ENCODE measurements at places on chromosomes 5 and 9. TPM values are rescaled to one million over a fixed set of nuclear protein-coding genes. Genes with fewer than 3 reads are reported as not detected.

- DNase-seq: no peak
Observed at GRCh38 chr5:107104040-107104995, 566.4 kb downstream of the EFNA5 start.

BNC2 gene
- total RNA-seq: 38.8 TPM

DNA sequence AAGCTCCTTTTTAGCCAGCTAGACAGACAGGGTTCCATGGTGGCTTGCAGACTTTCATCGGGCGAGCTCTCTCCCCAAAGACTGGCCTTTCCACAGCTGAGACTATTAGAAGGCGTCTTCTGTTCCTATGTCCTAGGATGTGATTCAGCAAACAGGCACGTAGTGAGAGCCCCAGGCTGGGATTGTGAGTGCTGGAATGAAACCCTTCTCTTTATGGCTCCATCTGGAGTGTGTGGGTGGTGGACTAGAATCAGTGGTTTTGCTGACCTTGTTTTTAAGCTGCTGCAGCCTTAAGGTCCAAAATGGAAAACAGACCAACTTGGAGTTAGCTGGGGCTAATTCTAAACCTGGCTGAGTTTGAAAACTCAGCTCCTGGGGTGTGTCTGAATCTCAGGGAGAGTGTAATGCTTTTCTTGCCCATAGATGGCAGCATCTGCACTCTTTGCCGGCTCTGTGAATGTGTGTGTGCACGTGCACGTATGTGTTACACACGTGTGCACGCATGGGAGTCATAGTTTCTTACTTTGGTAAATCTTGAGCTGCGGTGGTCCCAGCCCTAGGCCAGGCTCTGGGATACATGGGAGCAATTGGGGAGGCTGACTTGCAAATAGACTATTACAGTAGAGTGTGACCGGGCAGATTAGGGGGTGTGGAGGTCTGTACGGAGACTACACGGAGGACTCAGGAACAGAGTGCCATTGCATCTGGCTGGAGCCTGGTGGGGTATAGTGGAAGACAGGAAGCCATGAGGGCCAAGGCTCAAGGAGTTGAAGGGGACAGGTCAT lies 10.7 kb downstream of the GSN start:
- peak; percentile 91 for DNase-seq

DNA sequence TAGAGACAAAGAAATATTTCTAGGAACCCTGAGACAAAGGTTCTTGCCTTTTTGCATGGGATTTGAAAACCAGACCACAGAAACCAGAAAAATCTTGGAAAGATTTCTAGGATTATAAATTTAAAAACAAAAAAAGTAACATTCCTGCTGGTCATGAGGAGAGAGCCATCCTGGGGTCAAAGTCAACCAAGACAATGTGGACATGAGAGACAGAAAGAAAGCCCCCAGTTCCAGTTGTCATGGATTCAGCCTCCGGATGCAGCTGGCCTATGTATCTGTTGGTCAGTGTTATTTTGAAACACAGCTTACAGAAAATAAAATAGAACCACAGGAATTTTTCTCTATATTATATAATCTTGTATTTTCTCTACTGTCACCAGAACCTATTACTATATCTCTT lies 24.4 kb upstream of the RGMB start:
- DNase-seq: no peak

SARDH gene
- total RNA-seq: not detected

IL7R gene
- 3.4 TPM for total RNA-seq

MYO10 gene
- total RNA-seq: 62.0 TPM

- no peak for DNase-seq
Observed at GRCh38 chr5:44862808-44863207, 54.1 kb downstream of the MRPS30 start.

- DNase-seq: no peak
Observed at GRCh38 chr9:14213504-14213903, 100.4 kb downstream of the NFIB start.

DNA sequence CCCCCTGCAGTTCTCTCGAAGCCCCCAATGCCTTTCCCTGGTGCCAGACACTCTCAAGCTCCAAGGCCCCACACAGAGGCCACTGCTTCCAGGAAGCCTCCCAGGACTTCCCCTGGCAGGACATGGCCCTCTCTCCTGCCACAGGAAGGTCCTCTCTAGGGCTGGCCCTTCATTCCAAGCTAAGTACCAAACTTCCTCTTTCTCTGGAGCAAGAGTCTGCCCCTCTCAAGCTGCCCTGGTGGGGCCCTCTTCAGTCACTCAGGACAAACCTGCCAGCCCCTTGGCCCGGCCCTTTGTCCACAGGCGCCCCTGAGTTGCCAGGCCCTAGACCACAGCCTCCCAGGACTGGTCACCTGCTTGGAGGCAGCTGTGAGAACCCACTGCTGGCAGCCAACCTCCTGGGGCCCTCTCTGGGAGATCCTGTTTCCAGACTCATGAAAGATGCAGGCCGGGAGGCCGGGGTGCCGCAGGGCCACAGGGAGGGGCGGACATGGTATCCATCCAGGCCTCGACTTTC lies 6.6 kb downstream of the NINJ1 start:
- DNase-seq: no peak

- no peak for DNase-seq
Observed at GRCh38 chr5:14900693-14901461, 29.3 kb upstream of the ANKH start.

SLC12A7 gene
- total RNA-seq: 28.1 TPM

GRCh38 chr9:93661591-93661990 lies 85.2 kb downstream of the PHF2 start:
- no peak for DNase-seq

SV2C gene
- not detected for total RNA-seq

DNA sequence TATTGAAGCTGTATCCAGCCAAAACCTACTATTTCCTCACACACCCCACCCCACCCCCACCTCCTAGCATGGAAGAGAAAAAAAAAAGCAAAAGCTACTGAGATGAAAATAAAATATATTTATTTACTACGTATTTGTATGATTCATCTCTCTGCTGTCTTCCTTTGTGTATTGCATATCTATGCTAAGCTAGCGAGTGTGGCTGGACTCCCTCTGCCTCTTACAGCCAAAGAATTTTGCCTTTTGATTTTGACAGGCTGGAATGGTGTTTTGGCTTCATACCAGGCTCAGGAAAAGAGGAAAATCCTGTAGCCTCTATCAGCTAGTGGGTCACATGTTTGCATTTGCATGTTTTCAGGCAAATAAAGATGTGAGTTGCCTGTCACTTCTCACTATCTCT lies 2.2 kb downstream of the ABLIM3 start:
- peak; percentile 69 for DNase-seq

DIPK1B gene
- 11.5 TPM for total RNA-seq

IL9 gene
- not detected for total RNA-seq

DNA sequence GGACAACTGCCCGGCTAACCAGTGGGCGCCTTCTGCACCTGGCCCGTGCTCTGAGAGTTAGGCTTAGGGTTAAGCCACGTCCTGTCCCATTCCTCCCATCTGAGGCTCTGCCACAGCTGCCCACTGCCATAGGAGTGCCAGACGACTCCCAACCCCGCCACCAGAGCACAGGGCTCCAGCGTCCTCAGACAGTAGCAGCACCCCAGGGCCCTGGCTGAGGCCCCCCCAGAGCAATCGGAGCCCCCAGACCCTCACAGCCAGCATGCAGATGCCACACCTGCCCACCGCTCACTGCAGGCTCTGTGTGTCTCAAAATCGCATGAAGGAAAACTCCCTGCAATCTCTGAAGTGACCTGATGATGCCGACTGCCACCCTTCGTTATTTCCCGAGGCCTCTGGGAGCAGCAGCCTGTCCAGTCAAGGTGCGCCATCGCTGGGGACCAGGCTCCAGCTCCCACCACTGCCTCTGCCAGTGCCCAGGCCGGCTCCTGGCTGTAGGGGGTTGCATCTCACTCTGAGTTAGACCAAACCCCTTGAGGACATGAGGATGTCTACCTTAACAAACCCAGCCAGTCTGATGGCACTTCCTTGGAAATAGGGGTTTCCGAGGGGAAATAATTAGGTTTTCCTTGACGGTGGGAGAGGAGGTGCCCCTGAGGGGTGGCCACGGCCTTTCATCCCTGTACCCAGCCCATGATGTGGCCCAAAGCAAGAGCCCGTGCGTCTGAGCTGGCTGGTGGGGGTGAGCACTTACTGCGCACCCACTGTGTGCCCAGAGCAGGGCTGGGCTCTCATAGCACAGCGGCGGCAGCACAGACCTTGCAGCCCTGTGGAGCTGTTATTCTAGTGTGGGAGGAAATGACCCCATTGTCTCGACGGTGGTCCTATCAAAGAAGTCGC lies 58.0 kb upstream of the RNF130 start:
- no peak for DNase-seq

CCIN gene
- total RNA-seq: 0.36 TPM

DNA sequence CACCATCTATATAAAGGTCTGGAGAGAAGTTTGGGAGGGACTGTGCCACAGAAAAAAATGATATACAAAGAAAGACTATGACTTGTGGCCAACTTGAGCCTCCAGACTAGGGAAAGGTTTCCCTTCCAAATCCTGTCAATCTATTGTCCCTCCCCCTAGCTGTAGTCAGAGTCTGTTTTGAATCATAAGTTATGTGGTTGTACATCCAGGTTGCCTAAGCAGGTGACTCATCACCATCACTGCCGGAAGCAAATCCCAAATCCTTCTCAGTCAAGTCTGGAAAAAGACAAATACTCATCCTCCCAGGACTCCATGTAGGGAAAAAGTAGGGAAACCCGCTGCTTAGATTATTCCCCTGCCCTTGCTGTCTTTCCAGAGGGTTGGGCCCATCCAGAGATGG lies 235.7 kb downstream of the CDK5RAP2 start:
- peak; percentile 47 for DNase-seq

DNA sequence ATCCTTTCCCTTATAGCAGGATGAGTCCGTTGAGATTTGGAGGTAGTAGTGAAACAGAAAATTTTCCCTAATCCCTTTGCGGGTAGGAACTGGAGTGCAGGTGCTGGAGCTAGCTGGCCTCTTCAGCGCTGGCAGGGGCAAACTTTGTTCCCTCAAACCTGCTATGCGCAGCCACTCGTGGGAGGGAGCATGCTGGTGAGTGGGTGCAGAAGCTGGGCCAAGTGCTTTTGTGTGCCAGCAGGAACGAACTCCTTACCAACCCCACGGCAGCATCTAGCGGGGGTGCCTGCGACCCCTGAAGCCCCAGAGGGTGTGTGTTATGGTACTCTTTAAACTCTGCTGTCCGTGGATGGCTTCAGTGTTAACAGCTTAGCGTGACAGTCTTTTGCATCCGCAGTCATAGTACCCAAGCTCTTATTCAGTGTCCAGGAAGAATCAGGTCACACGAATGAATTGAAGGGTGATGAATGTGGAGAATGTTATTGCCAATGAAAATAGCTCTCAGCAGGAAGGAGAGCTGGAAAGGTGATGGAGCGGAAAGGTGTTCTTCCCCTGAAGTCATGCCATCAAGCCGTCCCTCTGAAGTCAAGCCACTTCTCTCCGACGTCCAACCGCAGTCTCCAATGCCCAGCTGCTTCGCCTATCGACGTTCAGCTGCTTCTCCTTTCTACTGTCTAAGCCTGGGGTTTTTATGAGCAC lies 1445.1 kb upstream of the CDH9 start:
- DNase-seq: no peak

- DNase-seq: no peak
Observed at GRCh38 chr9:128244091-128244836, 31.5 kb downstream of the GOLGA2 start.

SMIM15 gene
- total RNA-seq: 64.2 TPM

DNA sequence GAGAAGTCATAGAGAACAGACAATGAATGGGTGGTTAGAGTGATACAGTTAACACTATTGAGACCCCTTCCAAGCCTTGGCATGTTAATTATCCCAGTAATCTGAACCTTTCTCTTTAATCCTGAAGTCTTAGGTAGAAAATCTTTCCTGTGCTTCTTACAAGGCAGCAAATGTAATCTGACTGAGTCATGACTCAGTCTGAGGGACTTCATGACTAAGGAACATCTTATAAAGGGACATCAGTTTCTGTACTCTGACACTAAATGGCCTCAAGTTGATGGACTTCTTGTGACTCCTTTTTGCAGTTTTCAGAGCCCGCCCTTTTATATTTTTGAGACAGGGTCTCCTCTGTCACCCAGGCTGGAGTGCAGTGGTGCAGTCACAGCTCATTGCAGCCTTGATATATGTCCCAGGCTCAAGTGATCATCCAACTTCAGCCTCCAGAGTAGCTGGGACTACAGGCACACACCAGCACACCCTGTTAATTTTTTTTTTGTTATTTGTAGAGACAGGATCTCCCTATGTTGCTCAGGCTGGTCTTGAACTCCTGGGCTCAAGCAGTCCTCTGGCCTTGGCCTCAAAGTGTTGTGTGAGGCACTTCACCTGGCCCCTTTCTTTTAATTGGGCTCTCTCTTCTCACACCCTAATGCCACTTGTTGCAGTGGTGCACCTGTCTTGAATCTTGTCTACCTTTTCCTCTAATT lies 9.5 kb downstream of the EXOSC3 start:
- no peak for DNase-seq

DNA sequence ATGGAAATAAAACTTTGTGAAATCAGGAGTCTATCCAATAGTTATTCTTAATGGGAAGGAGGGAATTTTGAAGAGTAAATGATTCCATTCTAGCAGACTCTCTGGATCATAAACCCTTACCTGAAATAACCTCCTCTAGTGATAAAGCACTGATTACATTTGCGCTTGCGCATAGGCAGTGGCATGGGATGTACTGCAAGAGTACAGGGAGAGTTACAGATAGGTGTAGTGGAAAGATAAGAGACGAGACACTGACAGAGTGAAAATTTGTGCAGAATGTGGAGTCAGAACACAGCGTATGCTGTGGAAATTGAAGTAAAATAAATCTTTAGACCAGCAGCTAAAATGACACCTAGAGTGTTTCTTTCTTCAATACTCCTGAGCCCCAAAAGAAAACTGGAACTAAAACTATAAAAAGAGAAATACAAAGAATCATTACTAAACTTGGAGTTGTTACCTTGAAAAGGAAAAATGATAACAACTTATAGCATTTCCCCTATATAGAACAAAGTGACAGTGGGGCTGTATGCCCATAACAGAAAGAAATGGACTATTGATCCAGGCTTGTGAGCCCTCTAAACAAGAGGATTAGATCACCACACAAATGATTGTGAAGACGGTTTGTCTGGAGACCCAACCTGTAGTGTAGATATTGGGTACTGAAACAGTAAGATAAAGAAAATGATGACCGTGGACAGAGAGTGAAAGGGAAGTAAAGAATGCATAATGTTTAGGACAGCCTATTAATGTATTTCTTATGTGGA lies 1471.2 kb upstream of the NUDT12 start:
- DNase-seq: no peak

DNA sequence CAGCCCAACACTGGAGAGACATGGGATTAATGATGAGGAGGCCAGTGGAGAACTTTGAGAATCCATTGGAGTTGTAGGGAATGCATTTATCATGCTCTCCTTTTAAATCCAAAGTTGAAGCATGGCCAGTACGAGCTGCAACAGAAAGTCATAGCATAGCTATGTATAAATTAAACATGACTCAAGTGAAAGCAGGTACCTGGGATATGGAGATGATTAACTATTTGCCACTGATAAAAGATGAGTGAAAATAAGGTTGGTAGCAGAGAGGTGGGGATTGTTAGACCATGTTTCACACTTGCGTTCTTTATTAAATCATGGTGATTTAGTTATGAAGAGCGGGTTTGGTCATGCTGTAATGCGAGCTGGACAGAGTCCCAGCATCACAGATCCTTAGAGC lies 189.6 kb downstream of the ARHGEF28 start:
- no peak for DNase-seq

- no peak for DNase-seq
Observed at GRCh38 chr9:30035761-30036160, 2348.7 kb upstream of the ACO1 start.

GRCh38 chr5:77224672-77225355 lies 14.3 kb downstream of the PDE8B start:
- no peak for DNase-seq

GRCh38 chr5:9198394-9198793 lies 347.5 kb downstream of the SEMA5A start:
- no peak for DNase-seq

Data from MG63 (cell line).